ENCODE measurements at places on chromosomes 1 and 21. TPM values are rescaled to one million over a fixed set of nuclear protein-coding genes. Genes with fewer than 3 reads are reported as not detected.
A peak's percentile ranks its signal among the peaks of the same experiment; 100 is the strongest.

C2CD4D gene
- 0.21 TPM for total RNA-seq

DNA sequence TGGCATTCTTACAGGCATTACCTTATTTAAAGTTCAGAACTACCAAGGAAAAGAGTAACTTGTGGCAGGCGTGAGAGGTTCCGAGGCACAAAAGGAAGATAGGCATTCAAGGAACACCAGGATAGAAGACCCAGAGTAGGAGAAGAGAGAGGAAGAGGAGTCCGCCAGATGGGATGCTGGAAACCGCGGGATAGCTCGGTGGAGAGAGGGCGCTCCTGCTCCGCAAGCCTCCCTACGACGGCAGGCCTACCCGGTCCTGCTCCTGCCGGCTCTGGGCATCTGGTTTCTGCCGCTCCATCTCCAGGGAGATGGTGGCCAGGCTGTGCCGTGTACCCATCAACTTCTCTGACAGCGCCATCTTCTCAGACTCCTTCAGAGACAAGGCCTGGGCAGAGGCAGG lies 5.4 kb upstream of the NBPF1 start:
- no peak for DNase-seq
- no peaks in the 10 kb centered on the region for H3K36me3 ChIP-seq
- H3K4me3 ChIP-seq = no peak overlapping the region
- no peak overlapping the region for H3K27ac ChIP-seq
- no peaks in the 10 kb centered on the region for H3K27me3 ChIP-seq

GRCh38 chr1:161772397-161772796 lies 6.3 kb downstream of the ATF6 start:
- no peak overlapping the region for H3K4me3 ChIP-seq
- peaks cover 2% of the 10 kb centered on the region for H3K36me3 ChIP-seq
- H3K27me3 ChIP-seq = no peaks in the 10 kb centered on the region

GRCh38 chr1:39434797-39435395 lies 56.5 kb upstream of the BMP8A start:
- H3K27me3 ChIP-seq = no peaks in the 10 kb centered on the region
- peaks cover 10% of the 10 kb centered on the region for H3K4me1 ChIP-seq
- H3K27ac ChIP-seq = no peak overlapping the region

DNA sequence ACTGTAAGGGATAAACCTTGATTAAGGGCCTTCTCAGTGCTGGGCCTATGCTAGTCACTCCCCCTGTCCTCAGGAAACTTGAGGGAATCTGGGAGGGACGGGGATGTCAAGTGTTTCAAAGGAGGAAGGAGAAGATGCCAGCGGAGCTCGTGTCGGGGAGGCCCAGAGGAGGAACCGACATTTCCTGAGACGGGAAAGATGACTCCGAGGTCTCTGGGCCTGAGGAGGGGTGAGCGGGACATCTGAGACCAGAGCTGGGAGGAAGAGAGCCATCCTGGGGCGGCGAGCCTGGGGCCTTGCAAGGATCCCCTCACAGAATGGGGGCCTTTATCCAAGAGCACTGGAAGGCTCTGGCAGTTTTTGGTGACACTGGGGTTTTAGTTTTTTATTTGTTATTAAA lies 10.4 kb downstream of the SLC66A1 start:
- peak overlapping the region; percentile 81 for H3K27ac ChIP-seq
- H3K4me3 ChIP-seq = no peak overlapping the region
- H3K4me1 ChIP-seq = no peaks in the 10 kb centered on the region
- H3K36me3 ChIP-seq = no peaks in the 10 kb centered on the region

DNA sequence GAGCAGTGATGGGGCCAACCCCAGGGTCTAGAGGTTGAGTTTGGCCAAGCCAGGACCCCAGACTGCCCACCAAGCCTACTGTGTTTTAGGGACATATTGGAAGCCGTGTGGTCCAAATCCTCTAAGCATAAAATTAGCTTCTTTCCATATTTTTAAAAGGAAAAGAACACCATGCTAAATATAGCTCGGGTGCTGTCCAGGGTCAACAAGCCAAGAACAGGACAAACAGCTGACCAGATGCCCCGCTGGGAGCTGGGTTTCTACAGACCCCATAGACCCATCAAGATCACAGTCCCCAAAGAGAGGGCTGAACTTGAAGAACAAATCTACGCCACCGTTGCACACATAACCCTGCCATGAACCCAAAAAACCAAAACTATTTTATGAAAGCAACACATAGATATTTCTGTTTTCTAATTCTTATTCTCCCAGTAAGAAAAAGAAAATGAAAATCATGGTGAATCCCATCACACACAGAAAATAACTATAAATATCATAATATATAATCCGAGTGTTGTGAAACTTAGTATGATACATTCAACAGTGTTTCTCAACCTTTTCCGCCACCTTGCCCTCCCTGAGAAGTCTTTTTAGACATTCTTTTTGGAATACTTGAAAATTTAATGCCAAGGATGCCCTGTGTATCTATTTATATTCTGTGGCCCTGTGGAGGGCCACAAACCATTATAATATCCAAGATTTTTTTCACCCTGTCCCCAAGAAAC lies 36.2 kb upstream of the FHAD1 start:
- no peaks in the 10 kb centered on the region for H3K4me1 ChIP-seq
- H3K4me3 ChIP-seq = no peak overlapping the region
- no peak for DNase-seq
- H3K36me3 ChIP-seq = no peaks in the 10 kb centered on the region
- H3K27ac ChIP-seq = no peak overlapping the region
- H3K27me3 ChIP-seq = peaks cover 5% of the 10 kb centered on the region

DNA sequence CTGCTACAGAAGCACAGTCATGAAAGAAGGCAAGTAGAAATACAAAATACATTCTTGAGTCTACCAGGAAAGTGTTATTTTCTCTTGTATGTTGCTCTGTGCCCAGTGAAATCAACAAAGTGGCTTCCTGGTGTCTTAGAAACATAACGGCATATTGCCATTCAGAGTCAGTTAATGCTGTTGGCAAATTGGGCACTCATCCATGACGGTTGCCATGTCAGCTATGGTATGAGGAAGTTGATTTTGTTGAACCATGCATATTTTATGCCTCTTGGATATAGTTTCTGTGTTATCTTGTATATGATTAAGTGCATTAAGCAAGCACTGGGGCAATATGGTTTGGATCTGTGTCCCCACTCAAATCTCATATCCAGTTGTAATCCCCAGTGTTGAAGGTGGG lies 153.1 kb upstream of the CXADR start:
- no peaks in the 10 kb centered on the region for H3K36me3 ChIP-seq
- DNase-seq = no peak
- no peak overlapping the region for H3K27ac ChIP-seq
- H3K4me3 ChIP-seq = no peak overlapping the region

C1orf94 gene
- total RNA-seq = not detected

DNA sequence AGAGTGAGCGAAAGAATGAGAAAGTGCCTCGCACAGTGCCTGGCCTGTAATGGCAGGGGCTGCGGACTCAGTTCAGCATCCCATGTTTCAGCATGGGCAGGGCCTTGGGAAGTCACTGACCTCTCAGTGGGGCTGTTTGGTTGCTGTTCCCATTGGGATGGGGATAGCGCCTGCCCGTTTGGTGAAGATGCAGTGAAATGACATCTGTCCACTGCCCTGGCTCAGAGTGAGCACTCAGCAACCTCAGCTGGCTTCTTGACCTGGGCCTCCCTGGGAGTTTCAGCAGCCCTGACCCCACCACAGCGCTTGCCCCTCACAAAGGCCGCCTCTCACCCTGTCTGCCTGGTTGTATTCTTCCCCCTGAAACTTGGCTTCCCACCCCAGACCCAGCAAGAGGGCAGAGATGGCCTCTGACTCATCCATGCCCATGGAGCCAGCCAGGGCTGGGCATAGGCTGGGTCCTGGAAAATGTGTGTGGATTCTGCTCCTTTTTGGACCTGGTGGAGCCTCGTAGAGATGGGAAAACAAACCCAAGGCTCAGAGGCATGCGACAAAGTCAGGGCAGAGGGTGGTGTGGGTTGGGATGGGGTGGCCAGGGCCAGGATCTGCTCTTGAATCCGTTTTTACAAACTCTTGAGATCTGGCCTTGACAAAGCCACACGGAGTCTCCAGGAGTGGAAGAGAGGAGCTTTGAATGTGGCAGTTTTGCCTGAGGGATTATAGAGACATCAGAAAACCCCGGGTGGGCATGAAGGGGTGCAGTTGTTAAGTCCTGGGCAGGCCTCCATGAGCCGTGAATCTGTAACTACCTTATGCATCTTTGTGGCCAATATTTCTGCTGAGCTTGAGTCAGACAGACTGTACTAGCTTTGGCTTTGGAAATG lies 1.2 kb downstream of the XKR8 start:
- no peaks in the 10 kb centered on the region for H3K27me3 ChIP-seq
- H3K36me3 ChIP-seq = peaks cover 31% of the 10 kb centered on the region
- no peak for DNase-seq
- peak overlapping the region; percentile 89 for H3K4me3 ChIP-seq

DNA sequence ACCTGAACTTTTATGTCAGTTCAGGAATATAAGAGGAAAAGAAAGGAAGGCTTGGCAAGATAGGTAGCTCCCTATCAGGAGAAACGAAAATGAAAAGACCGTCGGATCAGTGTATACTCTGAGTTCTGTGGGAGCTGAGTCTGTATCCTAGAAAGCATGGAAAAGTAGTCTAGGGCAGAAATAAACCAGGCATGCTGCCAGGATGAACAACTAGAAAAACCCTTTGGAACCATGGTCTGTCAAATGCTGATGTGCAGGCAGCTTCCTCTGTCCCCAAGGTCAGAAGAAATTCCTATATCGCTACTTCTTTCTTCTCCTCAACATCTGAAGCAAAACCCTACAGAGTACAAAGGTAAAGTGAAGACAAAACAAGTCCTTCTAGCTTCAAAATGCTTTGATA lies 268.8 kb downstream of the ST6GALNAC3 start:
- no peaks in the 10 kb centered on the region for H3K36me3 ChIP-seq
- no peak overlapping the region for H3K4me3 ChIP-seq
- no peaks in the 10 kb centered on the region for H3K27me3 ChIP-seq
- H3K4me1 ChIP-seq = no peaks in the 10 kb centered on the region

DNA sequence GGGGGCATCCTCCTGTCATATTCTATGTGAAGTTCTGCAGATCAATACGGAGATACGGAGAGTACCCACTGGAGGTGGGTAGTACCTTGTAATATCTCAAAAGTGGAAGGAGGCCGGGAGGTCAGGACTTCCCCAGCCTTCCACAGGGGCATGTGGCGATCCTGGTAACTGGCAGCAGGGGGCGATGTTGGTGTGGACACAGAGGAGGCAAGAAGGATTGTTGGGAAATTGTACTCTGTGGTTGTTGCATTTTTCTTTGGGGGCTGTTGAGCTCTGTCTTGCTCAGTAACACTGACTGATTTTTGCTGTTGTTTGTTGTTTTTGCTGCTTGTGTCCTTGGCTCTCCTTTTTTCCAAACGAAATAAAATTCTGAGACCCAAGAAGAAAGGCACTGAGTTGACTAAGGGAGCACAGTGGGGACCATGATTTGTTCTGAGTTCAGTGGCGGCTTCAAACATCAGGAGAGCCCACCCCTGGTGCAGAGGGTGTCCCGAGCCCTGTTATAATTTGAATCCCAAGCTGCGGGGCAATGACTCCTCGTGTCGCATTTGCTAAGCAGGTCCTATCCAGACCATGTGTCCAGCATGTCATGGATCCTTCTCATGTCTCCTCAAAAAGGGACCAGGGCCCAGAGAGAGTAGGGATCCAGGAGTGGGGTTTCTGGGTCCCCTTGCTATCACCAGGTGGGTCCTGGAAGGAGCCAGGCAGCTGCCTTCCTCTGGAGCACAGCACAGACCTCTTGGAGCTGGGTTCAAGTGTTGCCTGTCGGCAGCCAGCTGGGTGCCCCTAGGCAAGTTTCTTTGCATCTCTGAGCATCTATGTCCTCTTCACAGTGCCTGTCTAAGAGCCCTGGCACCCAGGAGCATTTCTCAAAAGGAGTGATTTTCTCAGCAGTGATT lies 22.8 kb downstream of the LHX4 start:
- peaks cover 76% of the 10 kb centered on the region for H3K27me3 ChIP-seq
- no peak overlapping the region for H3K4me3 ChIP-seq
- peaks cover 6% of the 10 kb centered on the region for H3K4me1 ChIP-seq

DNA sequence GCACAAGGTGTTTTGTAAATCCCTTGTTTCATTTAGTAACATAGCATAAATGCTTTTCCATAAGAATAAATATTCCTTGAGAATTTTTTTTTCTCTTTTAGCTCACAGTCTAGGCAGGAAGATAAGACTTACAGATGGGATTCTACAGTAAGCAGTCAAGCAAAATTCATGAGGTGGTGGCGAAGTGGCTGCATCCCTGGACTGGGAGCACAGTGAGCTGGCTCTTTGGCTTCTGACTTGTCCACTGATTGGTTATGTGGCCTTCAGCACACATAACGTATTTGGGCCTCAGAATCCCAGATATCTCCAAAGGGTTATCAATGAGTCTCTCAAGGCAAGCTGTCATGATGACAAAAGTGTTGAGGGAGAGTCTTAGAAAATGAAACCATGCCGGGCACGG lies 99.8 kb downstream of the EBNA1BP2 start:
- DNase-seq = no peak
- H3K4me1 ChIP-seq = peaks cover 17% of the 10 kb centered on the region
- no peaks in the 10 kb centered on the region for H3K27me3 ChIP-seq
- H3K4me3 ChIP-seq = no peak overlapping the region
- H3K36me3 ChIP-seq = no peaks in the 10 kb centered on the region

BARHL2 gene
- total RNA-seq = not detected

- DNase-seq = peak; percentile 40
- H3K4me1 ChIP-seq = no peaks in the 10 kb centered on the region
- no peak overlapping the region for H3K4me3 ChIP-seq
- H3K27ac ChIP-seq = no peak overlapping the region
Measured at GRCh38 chr1:145891587-145892485, 6.2 kb upstream of the ANKRD35 start.

KCNJ9 gene
- not detected for total RNA-seq

DNA sequence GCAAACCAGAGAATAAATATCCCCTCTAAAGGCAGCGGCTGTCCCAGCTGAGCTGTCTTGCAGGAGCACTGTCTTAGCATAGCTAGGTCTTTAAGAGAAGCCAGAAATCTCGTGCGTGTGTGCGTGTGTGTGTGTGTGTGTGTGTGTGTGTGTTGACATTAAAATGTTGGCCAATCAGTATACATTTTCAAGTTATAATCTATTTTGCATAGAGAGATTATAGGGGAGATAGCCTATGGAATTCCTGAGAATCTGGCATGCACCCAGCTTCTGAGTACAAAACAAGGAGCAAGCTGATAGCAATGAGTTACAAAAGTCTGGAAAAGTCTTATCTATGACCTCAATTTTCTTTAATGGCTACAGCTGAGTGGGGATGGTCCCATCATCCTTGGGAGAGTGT lies 17.7 kb downstream of the METTL13 start:
- H3K36me3 ChIP-seq = peaks cover 19% of the 10 kb centered on the region
- peaks cover 5% of the 10 kb centered on the region for H3K4me1 ChIP-seq
- DNase-seq = no peak
- H3K27ac ChIP-seq = no peak overlapping the region
- H3K27me3 ChIP-seq = no peaks in the 10 kb centered on the region
